Upper lobe of left lung (tissue), 6 donors: ENCODE measurements at places on chromosomes 7 and 10.

GRCh38 chr10:87646935-87647334 is 12.7 kb upstream of the PAPSS2 start:
- no peak overlapping the region for H3K4me3 ChIP-seq
- peak overlapping the region; percentile 14 for H3K27ac ChIP-seq
- no peaks in the 10 kb centered on the region for H3K27me3 ChIP-seq
- no peak for DNase-seq
- H3K36me3 ChIP-seq: no peaks in the 10 kb centered on the region

GRCh38 chr7:111855161-111855841 is 293.0 kb upstream of the IMMP2L start:
- peaks cover 55% of the 10 kb centered on the region for H3K36me3 ChIP-seq
- no peak for DNase-seq
- H3K27ac ChIP-seq: no peak overlapping the region
- no peak overlapping the region for H3K4me3 ChIP-seq

DNA sequence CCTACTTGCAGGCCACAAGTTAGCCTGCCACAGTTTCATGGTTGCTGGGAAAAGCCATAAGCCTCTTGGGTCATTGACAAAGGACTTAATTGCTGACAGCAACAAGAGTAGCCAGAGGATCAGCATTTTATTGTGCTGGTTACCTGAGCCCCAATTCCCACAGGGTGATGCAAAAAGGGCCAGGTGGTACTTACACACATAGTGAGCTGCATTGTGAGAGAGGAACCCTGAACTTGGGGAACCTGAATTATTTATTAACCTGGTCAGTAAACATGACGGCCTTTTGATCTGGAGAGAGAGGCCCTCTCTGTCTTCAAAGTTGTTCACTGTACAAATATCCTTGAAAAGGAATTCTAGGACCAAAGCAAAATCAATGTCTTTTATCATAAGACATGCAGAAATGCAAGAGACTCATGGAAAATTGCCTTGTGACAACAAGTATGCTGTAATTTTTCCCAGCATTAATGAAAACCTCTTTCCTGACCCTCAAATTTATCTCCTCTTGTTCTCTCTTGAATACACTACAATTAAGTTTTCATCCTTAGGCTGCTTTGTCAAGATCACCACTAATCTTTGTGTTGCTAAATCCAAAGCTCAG is 102.9 kb upstream of the PHYHIPL start:
- H3K36me3 ChIP-seq: no peaks in the 10 kb centered on the region
- H3K4me3 ChIP-seq: no peak overlapping the region
- H3K4me1 ChIP-seq: no peaks in the 10 kb centered on the region
- no peak for DNase-seq

DNA sequence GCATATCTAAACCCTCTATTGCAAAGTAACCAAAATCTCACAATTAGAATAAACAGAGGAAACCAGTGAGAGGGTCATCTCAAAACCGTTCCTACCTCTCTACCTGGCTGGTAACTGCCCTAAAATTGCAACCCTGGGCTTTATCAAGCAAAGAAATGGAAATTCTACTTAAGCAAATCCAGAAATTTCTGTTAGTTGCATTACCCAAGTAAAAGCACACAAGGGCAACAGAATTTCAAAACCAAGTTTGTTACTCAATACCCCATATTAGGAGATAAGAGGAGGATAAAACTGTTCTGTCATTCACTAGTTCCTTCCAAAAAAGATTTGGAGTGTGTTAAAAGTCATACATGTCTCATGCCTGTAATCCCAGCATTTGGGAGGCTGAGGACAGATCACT is 195.3 kb downstream of the FAM107B start:
- no peaks in the 10 kb centered on the region for H3K36me3 ChIP-seq
- peaks cover 25% of the 10 kb centered on the region for H3K4me1 ChIP-seq
- H3K27me3 ChIP-seq: no peaks in the 10 kb centered on the region
- DNase-seq: no peak

DNA sequence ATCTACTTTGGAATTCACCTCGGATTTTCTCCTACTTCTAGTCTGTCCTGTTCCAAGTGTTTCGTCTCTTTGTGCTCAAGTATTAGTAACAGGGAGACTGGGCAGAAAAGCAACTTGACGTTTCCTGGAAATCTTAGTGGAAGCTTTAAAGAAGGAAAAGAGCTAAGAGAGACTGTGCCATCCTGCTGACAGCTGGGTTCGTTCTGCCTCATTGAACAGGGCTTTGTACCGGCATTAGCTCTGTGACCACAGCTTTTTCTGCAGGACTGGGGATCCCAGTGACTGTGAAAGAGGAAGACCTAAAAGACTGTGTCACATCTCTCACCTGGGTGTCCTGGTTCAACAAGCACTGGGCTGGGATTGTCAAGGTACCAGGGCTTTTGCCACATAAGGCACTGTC is 70.8 kb upstream of the CDCA7L start:
- no peaks in the 10 kb centered on the region for H3K27me3 ChIP-seq
- DNase-seq: no peak
- no peak overlapping the region for H3K27ac ChIP-seq
- no peaks in the 10 kb centered on the region for H3K36me3 ChIP-seq
- no peak overlapping the region for H3K4me3 ChIP-seq

DNA sequence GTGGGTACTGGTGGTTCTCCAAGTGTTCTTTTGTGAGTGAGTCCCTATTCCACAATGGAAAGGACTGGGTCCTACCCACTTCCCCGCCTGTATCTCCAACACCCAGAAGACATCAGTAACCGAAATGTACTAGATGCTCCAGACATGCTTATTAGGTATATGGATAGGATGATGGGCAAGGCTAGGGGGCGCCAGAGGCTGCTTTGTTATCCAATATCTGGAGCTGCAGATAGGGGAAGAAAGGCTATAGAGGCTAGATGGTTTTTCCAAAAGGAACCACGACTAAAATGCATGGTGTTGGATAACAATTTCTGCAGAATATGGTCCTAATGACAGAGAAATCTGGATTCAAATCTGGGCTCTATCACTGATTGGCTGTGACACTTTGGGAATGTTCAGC is 56.2 kb upstream of the TM9SF3 start:
- no peaks in the 10 kb centered on the region for H3K36me3 ChIP-seq
- no peak overlapping the region for H3K4me3 ChIP-seq
- H3K27me3 ChIP-seq: no peaks in the 10 kb centered on the region
- no peak overlapping the region for H3K27ac ChIP-seq
- peak; percentile 86 for DNase-seq

GRCh38 chr7:19327018-19327417 is 181.8 kb upstream of the FERD3L start:
- H3K36me3 ChIP-seq: no peaks in the 10 kb centered on the region
- no peak for DNase-seq
- H3K4me1 ChIP-seq: no peaks in the 10 kb centered on the region
- H3K27me3 ChIP-seq: no peaks in the 10 kb centered on the region
- no peak overlapping the region for H3K27ac ChIP-seq
